ENCODE measurements at places on chromosomes 4 and X. TPM values are rescaled to one million over a fixed set of nuclear protein-coding genes. Genes with fewer than 3 reads are reported as not detected.

ABHD18 gene
- 2.7 TPM for total RNA-seq

PARM1 gene
- total RNA-seq = 0.15 TPM

CTSO gene
- 9.2 TPM for total RNA-seq

GLUD2 gene
- 0.34 TPM for total RNA-seq

CXCL3 gene
- total RNA-seq = 2.4 TPM

GATB gene
- 24.4 TPM for total RNA-seq

SHROOM2 gene
- total RNA-seq = 13.3 TPM

GABRA4 gene
- total RNA-seq = not detected

ATP1B4 gene
- not detected for total RNA-seq

BCOR gene
- 6.5 TPM for total RNA-seq

BST1 gene
- total RNA-seq = 9.4 TPM

CETN2 gene
- 39.3 TPM for total RNA-seq

PSAPL1 gene
- total RNA-seq = not detected

EPGN gene
- not detected for total RNA-seq

HAND2 gene
- 0.30 TPM for total RNA-seq

SLC10A4 gene
- not detected for total RNA-seq

COL4A6 gene
- total RNA-seq = 2.0 TPM

EFHC2 gene
- total RNA-seq = 1.5 TPM

CPLX1 gene
- total RNA-seq = not detected

ZNF718 gene
- total RNA-seq = 2.9 TPM

Measured in bronchus fibroblast of lung (primary cell).